ENCODE measurements at places on chromosomes 7 and 10. TPM values are rescaled to one million over a fixed set of nuclear protein-coding genes. Genes with fewer than 3 reads are reported as not detected.

The NME8 gene
- not detected for total RNA-seq

The GPNMB gene
- total RNA-seq = 21.3 TPM

The ZDHHC16 gene
- 28.8 TPM for total RNA-seq

The LRCH4 gene
- 57.2 TPM for total RNA-seq

The SLC26A4 gene
- 0.57 TPM for total RNA-seq

- no peak for DNase-seq
Measured at GRCh38 chr10:100642295-100642994, 102.9 kb upstream of the PAX2 start.

DNA sequence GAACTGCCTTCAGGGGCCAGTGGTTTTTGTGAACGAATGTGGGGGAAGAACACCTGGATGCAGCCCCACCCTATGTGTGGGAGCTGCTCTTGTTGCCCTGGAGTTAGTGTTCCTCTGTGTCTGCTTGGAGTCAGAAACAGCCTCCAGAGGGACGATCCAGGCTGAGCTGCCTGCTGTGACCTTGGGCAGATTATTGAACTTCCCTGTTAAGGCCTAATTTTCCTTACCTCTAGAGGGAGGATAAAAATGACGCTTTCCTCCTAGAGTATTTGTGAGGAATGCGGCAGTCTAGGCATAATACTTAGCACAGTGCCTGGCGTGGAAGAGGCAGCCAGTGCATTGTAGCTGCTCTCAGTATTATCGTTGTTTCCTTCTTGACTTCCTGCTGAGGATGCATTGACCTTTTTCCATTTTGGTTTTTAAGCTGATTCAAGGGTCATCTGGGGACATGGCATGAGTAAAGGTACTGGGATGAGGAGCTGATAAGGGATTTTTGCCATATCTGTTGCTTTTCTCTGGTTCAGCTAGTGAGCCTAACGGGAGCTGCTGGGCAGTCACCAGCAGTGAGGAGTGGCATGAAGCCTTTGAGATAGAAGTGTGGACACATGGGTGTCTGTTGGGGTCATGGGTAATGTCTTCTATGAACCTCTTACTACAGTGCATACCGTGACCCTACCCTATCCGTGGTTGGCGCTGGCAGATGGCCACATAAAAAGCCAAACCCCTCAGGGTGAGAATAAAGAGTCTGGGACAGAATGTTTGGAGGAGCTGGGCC lies 6.4 kb downstream of the ZFYVE27 start:
- no peak for DNase-seq

GRCh38 chr10:5679606-5680005 lies 5.0 kb upstream of the TASOR2 start:
- DNase-seq = no peak

DNA sequence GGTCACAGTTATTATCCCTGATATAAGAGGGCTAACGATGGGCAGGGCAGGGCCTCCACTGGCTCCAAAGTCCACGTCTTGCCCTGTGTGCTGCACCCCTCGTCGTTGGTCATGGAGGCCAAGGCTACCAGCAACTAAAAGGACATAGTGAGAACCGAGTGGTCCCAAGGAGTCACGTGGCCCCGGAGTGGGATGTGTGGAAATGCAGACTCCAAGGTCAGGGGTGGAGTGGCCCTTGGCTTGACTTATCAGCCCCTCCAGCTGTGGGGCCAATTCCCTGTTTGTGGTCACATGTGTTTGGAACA lies 30.7 kb downstream of the BTBD16 start:
- DNase-seq = no peak

DNA sequence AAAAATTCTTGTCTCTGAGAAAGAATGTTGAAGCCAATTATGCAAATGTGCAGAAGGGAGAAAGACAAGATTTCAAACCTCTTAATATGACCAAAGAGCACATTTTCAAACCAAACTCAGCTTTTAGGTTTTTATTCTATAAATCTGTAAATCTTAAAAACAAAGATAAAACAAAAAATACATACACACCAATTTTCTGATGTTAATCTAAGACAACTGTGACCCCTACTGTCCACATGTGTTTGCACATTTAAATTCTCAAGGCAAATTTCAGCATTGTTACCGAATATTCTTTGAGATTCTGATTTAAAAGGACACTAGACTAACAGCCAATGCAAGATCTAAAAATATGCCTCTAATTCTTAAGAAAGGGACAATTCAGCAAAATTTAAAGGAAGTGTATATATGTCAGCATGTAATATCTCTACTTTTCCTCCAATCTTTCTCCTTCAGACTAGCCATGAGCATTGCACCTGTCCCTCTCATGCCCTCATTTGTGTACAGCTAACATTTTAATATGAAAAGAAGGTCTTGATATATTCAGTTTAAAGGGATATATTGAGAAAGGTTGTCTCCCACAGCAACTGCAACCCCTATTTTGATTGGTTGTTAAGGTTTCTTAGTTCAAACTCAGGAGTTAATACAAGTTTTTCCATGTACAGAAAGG lies 417.9 kb downstream of the IPMK start:
- no peak for DNase-seq

DNA sequence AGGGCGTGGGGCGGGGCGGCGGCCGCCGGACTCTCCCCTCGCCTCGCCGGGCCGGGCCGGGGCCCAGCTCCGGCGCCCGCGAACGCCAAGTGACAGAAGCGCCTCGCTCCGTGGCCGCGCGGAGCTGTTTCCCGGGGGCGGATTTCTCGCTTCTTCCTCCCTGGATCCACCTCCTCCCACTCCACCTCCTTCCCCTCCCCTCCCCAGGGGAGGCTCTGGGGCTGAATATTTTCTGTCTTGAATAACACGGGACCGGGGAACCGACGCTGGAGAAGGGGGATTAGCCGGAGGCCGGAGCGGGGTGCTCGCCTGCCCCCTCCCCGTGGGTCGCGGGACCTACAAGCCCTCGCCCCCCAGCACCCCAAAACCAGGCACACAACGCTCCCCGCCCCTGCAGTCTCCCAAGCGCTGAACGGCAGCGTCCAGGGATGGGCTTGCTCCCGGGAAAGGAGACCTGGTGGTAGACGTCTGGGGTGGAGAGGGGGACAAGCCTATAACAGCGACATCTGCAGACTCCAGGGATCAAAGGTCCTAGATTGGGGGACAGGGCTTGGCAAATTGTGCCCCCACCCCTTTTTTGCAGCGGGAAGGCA lies at the start of gene ARHGAP21:
TSS of gene ARHGAP21 (minus strand) at position 100 of the 593 bp plus-strand sequence. CDS start 1,988 bp downstream, outside the sequence.
- DNase-seq = peak; percentile 79

DNA sequence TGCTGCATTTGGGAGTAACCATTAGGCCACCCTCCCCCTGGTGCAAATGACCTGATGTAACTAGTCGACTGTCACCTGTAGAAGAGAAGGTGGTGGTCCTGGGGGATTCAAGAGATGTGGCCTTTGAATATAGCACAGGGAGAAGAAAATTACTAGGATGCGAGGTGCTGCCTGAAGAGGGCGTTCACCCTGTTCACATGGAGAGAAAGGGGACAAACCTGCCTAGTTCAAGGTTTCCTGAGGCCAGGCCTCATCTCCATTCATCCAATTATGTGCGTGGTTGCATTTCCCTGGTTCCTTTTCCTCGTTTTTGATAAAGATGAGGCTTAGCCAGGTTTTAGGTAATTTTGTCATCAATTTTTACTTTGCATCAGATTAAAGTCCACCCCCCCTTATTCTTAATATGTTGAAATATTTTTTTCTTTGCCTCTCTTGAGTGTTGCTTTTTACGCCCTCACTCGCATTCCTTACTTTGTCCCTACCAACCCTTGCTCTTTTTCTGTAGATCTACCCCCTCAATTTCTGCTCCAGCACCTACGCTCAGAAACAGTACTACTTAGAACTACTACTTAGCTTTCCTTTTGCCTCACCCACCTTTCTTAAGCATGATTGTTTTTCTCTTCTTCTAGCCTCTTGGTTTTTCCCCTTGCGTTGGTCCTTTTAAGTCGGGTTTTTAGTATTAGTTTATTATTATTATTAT lies 13.7 kb downstream of the CLCN1 start:
- DNase-seq = no peak

- no peak for DNase-seq
Measured at GRCh38 chr7:24975644-24976260, 4.2 kb downstream of the OSBPL3 start.

- no peak for DNase-seq
Measured at GRCh38 chr10:44703241-44704155, 207.6 kb upstream of the TMEM72 start.

GRCh38 chr7:19798986-19799385 lies 25.6 kb upstream of the TMEM196 start:
- DNase-seq = no peak

DNA sequence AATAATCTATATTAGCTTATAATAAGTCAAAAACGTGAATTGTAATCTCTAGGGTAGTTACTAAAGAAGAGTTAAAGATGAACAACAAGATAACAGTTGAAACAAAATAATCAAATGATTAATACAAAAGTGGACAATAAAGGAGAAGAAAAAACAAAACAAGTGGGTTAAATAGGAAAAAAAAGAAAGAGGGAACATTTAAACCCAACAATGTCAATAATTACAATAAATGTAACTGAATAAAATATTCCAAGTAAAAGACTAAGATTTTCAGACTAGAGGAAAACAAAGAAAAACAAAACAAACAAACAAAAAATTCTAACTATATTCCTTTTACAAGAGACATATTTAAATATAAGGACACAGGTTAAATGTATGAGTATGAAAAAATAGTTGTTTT lies 38.0 kb upstream of the ZEB1 start:
- no peak for DNase-seq

DNA sequence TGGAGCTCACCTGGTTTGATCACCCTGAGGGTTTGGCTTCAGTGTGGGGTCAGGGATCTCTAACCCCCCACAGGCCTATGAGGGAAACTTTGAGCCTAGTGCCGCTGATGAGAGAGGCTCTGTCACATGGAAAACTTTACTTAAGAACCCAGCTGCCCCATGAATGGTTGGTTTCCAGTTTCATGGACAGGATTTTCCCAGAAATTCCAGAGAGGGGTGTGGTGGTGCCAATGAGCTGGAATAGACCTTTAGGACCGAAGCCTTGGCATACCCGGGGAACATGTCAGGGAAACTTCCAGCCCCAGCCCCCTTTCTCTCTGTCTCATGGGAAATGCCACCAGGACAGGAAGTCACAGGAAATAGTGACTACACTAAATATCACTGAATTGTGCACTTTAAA lies 36.9 kb downstream of the AKR1B1 start:
- DNase-seq = no peak

- no peak for DNase-seq
Measured at GRCh38 chr10:80583685-80584084, 46.0 kb downstream of the SH2D4B start.

All from mucosa of descending colon (tissue), 3 donors.